Activated naive CD4-positive, alpha-beta T cell (primary cell): ENCODE measurements at places on chromosomes 7 and 10.

DNA sequence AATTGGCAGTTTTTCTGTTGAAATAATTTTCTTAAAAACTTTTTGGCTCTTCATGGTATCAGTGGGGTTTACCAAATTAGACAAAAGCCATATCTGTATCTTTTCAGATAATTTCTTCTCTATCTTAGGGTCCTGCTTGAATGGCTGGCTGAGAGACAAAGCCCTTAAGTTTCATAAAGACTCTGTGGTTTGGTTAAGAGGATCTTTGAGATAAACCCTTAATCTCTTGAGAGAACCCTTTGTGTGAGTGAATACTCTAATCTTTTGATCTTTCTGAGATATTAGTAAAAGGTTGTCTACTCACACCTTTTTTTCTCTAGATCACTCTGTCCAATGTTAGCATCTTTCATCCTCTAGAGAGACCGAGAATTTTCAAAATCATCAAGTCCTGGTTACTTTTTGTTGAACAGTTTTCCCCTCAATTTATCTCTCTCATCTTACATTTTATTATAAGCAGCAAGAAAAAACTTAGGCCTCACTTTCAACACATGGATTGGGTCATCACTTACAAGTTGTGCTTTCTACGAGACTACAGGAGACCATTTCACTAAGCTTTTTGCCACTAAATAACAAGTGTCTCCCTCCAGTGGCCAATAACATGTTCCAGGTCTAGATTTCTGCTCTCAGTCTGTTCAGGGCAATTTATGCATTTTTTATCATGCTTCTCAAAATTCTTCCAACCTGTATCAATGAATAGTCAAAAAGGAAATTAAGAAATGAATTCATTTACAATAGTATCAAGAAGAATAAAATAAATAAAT, 28.4 kb downstream of the DNAJC9 start:
- no peak for DNase-seq

- no peak for DNase-seq
These were observed 123.8 kb upstream of the CACNA2D1 start for GRCh38 chr7:82567356-82567755.

GRCh38 chr7:145030754-145031153, 194.9 kb upstream of the TPK1 start:
- DNase-seq: no peak

GRCh38 chr10:50927522-50928189, 42.2 kb upstream of the A1CF start:
- no peak for DNase-seq

DNA sequence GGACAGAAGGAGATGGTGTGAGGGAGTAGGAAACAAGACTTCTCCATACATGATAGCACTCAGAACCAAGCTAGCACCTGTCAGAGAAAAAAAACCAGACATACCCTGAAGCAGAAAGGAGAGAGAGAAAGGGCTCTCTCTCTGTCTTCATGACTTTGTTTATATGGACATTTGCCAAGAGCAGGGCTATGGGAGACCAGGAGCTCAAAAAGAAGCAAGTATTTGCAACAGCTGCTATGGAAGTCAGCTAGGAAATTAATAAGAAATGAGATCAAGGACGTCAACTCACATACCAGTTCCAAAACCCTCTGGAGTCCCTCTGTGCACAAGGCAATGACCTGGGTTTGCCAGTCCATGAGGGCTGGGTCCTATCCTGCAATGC, 111.6 kb downstream of the SGMS1 start:
- no peak for DNase-seq

- DNase-seq: no peak
These were observed 4.6 kb upstream of the FAM170B start for GRCh38 chr10:49138361-49138891.

DNA sequence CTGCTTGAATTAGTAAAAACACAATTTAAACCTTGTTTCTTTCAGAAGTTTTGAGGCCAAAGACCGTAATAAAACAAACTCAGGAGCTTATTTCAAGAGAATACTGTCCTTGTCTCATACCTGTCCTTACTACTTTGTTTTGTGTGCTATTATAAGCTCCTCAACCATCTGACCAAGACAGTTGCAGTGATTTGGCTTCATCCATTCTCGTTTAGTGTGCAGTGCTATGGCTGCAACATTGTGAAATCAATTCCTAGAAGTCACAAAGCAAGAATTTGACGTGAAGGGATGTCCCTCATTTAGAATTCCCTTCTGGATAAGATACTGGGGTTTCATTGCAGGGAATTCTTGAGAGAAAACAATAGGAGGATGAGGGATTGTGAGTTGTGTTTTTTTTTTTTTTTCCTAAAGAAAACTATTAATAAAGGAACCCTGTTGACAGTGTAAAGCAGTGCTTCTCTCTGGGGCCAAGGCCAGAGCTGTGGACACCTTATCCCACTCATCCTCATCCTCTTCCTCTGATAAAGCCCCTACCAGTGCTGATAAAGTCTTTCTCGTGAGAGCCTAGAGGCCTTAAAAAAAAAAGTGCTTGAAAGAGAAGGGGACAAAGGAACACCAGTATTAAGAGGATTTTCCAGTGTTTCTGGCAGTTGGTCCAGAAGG, at the start of gene OIT3:
OIT3 (plus strand) TSS at position 604 of the 663 bp plus-strand sequence. CDS start 60 bp downstream, outside the sequence.
- DNase-seq: no peak

DNA sequence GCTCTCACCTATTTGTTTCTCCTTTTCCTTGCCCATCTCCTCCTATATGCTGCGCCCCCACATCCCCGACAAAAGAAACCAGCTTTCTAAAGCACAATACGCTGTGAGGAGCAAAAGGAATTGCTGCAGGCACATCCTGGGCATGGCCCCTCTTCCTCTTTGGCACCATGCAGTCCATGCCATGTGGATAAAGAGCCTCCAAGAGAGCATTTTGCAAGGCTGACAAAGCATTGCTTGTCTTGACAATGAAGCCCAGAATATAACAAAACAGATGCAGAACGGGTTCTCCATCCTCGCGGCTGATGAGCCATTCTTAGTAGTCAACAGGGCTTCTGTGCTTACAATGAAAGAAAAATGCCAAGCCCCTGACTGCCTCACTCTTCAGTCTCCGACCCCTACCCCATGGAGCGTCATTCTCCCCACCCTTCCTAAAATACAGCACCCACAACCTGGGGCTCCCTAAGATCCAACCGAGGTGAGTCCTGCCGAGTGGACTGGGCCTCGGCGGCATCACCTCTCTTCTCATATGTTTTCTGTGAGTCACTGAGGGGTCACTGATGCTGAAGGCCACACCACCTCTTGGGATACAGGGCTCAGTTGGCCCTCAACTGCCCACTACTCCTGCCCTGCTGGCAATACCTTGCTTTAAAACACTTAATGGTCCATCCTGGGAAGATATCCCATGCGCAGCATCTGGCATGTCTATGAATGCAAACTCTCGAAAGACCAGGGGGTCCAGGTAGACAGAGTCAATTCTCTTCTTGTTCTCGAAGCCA, 47.5 kb downstream of the GSDME start:
- DNase-seq: no peak

GRCh38 chr10:88728107-88728763, 22.2 kb downstream of the LIPK start:
- no peak for DNase-seq

DNA sequence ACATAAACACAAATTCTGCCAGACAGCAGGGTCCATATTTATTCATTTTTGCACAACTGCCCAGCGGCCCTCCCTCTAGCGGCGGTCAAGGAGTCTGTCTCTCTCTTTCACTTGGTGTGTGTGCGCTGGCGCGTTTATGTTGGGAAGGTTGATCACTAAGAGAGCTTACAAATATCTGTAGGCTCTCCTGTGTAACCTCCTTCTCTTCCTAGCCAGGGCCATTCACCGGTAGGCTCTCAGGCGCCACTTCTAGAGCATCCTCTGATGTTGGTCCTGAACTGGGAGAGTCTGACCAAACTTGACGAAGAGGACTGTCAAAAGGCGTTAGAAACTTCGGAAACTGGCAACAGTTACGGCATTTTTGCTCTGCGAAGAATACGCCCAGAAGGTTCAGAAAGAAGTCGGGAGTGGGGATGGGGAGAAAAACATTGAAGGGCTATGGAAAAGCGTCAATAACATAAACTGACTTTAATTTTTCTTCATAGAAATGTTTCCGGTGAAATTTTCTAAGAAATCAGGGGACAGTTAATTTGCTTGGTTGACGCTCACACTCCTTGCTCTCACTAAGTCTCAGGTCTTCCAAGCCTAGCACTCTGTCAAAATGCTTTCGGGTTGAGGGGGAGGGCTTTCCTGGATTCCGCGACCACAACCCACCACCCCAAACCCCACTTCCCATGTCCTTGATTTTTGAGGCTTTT, 731.1 kb downstream of the ZWINT start:
- DNase-seq: no peak

GRCh38 chr7:113200281-113200680, 81.9 kb upstream of the SMIM30 start:
- DNase-seq: no peak

- no peak for DNase-seq
These were observed 4.6 kb downstream of the FZD8 start for GRCh38 chr10:35637462-35637861.

GRCh38 chr7:159045839-159046238, 98.8 kb downstream of the VIPR2 start:
- DNase-seq: no peak

DNA sequence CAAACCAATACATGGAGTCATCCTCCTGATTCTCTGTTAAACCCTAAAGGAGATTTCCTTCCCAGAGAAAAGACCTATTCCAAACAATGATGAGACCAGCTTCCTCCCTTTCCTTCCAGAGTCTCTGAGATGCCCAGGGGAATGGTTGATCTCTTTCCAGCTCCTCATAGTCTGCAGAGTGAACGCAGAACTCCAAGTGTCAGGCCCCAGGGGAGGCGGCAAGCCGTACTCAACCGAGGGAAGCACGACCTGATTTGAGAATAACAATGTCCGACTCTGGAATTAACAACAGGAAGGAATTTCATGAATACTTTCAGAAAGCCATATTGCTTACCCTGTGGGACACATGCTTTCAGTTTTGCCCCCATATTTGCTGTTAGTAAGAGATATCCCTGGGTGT, 241.7 kb upstream of the GLI3 start:
- DNase-seq: no peak

GRCh38 chr10:95531994-95532399, 29.2 kb downstream of the SORBS1 start:
- DNase-seq: no peak

DNA sequence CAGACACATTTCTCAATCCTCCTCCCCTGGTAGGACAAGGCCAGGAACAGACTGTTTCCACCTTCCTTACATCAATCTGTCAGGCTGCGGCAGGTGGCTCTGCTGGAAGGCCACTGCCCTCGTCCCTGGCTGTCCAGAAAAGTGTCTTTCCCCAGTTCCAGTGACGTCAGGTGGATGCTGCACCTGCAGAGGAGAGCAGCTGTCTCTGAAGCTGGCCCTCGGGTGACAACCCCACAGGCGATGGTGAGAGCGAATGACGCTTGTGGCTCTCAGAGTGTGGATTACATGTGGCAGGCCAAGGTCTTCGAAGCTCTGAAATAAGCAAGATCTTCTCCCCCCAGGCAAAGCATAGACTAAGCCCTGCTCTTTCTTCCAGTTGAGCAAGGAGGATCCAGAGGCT, 146.9 kb upstream of the RET start:
- DNase-seq: no peak

DNA sequence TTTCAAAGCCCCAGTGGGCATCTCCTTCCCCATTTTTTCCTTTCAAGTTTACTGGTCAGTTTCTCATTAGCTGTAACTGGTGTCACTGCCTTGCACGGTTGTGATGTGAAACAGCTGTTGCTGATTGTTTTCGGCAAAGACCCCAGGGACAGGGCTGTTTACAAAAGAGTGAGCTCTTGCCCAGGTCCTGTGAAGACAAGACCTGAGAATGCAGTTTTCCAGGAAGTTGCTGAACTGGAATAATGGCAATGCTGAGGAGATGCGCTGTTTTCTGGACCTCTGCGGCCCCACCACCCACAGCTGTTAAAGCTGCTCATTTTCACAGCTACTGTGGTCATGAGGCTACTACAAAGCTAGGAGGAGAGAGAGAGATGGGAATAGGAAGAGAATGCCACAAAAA, 116.6 kb upstream of the RSU1 start:
- no peak for DNase-seq

DNA sequence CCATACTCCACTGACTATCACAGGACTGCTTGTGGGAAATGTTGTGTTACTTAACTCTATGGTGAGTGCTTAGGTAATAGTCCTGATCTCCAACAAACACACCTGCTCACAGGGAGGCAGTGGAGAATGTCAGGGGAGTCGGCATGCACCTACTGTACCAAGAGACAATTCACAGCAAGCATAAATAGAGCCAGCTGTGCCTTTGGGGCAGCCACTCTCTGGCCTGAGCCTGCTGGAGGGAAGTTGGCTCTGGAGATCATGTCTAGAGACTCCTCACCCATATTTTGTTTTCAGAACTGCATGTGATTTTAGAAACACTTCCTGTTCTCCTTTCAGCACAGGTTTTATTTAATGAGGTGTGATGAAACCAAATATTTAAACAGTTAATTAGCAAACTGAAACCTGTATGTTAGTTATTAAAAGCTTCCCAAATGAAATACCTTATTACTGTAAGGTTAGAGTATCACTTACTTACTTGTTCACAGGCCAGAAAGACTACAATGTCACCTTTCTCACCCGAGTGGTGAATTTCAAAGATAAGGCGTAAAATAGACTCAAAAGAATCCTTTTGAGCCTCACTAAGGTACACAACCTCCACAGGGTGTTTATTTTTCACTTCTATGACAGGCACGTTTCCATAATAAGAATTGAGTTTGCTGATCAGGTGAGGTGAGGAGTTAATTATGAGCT, 21.8 kb downstream of the DHX32 start:
- no peak for DNase-seq

DNA sequence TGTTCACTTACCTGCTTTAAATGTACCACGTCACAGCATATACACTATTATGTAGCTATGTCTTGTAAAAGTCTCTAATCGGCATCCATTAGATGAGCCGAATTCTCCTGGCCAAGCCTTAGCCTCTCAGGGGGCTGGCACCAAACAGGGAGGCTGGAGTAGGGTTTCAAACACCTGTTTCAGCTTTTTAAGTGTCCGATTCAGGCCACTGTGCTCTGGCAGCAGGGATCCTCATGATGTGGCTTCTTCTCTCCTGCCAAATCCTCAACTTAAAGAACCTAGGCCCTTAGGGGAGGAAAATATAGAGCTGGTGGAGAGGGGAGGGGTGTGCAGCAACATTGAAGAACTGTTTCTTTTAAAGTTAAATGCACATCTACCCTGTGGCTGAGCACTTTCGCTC, 68.5 kb upstream of the NFKB2 start:
- no peak for DNase-seq

DNA sequence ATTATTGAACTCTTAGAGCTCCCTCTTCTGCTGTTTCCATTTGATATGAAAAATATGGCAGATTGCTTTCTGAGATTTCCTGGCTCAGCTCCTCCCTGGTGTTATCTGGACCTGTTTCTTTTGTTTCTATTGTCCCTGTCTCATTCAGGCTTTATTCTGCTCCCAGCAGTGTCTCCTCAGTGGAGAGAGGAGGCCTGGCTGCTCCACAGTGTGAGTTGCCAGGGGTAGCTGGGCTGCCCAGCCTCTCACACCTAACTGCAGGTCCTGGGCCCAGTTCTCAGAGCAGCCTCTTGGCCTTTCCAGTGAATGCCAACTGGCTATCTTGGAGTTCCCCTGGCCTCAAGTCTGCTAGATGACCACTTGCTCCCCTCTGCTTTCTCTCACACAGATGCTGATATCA, 127.0 kb downstream of the VPS41 start:
- DNase-seq: no peak
